ENCODE measurements at places on chromosomes 1 and 21.

GRCh38 chr1:238399558-238399957 is 508.8 kb upstream of the ZP4 start:
- no peak for DNase-seq

DNA sequence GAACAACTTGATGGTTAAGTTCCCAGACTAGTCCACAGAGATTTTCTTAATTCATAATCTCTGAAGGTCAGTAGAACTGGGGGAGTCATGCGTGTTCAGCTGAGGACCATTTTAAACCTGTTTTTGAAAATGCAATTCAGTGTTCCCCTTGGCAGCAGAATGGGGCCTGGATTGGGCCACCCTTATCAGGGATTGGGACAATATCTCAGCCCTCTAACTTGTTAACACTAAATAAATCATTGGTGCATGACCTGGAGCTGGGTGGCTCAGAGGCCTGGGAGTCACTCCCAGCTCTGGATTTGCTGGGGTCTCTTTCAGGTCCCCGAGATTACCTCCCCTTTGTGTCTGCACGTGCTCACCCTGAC is 55.3 kb downstream of the MRPS6 start:
- DNase-seq = no peak

GRCh38 chr1:173411835-173412742 is 65.0 kb upstream of the PRDX6 start:
- no peak for DNase-seq

DNA sequence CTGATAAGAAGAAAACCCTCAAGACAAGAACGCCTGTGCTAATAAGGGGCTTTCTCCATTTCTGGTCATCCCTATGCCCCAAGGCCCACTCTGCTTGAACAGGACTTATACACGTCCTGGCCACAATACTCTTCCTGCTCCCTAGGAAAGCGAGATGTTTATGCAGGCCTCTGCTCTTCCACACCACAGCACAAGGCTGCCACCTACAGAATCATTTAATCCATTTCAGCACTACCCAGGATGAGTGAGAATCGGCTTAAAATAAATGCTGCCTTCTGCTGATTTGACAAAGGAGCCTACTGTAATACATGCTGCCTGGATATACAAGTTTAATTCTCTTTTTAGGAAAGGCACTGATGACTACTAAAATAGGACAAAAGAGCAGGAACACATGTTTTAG is 29.4 kb downstream of the FRRS1 start:
- DNase-seq = no peak

- no peak for DNase-seq
These were observed 41.3 kb upstream of the LAMC2 start for GRCh38 chr1:183144752-183145151.

- DNase-seq = no peak
These were observed 200.4 kb downstream of the DNM3 start for GRCh38 chr1:172041742-172042141.

DNA sequence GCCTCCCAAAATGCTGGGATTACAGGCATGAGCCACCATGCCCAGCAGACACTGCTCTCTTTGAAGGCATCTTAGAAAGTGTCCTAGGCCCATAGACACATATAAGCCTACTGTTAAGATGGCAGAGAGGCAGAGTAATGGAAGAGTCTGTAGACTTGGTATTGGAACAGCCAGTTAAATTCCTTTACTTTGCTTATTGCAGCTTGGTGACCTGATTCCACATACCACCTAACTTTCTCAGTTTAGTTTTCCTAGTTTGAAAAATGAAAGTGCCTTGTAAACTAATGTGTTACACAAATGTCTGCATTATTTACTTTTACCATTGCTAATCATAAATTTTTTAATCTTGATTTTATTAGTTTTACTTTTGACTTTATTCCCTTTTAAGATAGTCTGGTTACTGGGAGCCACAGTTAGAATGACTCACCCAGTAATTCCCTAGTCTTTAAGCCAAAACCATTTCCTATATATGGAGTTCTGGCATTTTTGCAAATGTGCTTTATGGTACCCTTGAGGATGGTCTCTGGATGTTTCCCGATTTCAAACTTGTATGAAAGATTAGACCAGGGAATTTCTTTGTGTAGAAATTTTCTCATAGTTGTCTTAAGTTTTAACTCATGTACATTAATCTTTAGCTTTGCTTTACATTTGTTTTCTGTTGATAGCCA is 6.4 kb downstream of the SMAP2 start:
- DNase-seq = no peak

GRCh38 chr1:76274302-76274701 is 199.8 kb downstream of the ST6GALNAC3 start:
- no peak for DNase-seq

DNA sequence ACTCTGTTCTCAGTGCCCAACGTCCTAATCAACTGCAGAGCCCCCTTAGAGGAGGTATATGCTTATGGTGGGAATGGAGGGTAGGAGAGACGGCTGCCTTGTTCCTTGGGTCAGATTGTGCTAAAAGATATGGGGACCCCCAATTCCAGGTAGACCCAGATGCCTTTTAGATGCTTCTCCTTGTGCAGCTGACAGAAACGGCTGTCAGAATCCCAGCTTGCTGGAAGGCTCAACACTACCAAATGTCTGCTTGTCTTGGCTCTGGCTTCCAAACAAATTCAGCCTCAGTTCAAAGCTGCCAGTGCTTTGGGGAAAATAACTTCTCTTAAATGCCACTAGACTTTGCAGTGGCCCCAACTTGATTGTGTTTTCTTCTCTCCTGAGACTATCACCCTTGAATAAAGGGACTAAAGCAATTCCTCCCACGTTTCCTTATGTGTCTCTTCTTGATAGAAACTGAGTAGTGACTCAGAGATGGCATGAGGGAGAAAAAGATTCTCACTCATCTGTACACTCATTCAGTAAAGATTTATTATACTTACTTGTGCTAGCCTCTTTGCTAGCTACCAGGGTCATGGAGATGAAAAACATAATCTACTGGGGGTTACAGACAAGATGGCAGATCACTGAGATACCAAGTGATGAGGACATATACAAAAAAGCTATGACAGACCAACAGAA is 3.4 kb upstream of the RNF19B start:
- no peak for DNase-seq

DNA sequence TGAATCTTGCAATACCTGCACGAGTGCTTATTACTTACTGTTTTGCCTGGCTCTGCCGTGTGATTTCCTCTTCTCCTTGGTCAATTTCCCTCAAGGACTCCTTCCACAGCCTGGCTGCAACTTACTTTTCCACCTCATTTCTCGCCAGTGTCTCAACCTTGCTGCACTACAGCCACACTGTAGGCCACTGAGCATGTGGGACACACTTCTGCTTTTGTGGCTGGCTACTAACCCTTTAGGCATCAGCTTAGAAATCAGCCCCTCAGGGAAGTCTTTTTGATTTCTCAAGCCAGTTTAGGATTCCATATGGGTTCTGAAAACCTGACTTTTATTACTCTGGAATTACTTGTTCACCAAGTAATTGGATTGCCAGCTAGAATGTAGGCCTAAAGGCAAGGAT is 5.2 kb upstream of the DMRTB1 start:
- DNase-seq = no peak

DNA sequence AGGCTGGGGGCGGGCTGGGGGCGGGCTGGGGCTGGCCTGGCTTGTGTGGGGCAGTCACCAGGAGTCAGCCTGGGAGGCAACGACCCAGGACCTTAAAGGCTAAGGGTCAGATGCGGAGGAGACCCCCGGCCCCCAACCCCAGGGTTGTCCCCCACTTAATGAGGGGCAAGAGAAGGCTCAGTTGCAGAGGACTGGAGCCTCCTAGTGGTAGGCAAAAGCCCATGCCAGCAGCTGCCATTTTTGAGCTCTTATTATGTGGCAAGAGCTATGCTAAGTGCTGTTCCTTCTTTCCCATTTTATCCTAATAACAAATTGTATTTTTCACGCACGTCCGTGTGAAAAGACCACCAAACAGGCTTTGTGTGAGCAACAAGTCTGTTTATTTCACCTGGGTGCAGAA is 8.0 kb downstream of the KIAA1614 start:
- no peak for DNase-seq

DNA sequence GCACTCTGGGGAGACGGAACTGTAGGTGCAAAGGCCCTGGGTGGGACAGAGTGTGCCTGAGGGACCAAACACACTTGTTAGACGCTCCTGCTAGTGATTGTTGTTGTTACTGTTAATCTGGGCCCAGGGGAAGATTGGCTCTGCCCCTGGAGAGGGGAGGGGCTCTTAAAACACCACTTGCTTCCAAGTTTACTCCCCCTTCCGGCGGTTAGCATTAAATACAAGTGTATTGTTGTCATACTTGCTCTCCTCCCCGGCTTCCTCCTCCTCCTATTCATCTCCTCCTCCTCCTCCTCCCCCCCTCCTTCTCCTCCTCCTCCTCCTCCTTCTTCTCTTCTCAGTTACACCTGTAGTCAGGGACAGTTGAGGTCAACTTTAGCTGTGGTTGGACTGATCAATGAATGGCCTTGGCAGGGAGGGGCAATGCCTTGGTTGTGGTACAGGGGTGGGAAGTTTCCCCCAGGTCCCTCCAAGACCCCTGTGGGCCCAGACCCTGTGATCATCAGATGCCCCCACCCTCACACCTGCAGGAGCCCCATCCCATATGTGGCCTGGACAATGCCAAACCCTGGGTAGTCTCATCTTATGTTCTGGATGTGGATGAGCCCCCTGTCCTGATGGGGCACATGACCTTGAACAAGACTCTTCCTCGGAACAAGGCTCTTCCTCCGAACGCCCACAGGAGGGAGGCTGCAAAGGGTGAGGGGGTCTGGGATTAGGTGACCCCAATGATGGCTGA is 217.3 kb downstream of the PTPRU start:
- DNase-seq = no peak

GRCh38 chr1:59161136-59161535 is 135.8 kb upstream of the FGGY start:
- DNase-seq = no peak

GRCh38 chr1:94804442-94804837 is 15.7 kb upstream of the SLC44A3 start:
- DNase-seq = no peak

GRCh38 chr1:22641906-22642636 is 1.4 kb upstream of the C1QC start:
- DNase-seq = no peak

DNA sequence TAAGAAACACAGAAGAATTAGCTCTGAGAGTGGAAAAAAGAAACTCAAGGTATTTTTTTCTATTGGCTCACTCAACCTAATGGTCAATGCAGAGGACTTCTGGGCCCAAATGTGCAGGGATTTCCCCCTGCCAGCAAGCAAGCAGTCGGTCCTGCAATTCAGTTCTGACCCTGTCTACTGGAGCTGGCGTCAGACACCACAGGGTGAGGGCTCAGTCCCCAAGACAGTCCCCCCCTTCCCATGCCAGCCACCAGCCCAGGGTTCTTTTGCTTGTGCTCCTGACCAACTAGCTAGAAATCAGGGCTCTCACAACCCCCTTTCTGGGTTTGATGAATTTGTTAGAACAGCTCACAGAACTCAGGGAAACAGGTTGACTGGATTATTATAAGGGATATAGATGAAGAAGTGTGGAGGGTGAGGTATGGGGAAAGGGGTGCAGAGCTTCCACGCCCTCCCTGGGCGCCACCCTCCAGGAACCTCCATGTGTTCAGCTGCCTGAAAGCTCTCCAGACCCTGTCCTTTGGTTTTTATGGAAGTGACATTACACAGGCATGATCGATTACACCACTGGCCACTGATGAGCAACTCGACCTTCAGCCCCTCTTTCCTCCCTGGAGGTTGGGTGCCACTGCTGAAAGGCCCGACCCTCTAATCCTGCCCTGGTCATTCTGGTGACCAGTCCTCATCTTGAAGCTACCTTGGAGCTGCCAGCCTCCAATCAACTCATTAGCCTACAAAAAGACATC is 22.5 kb upstream of the PWP2 start:
- no peak for DNase-seq

DNA sequence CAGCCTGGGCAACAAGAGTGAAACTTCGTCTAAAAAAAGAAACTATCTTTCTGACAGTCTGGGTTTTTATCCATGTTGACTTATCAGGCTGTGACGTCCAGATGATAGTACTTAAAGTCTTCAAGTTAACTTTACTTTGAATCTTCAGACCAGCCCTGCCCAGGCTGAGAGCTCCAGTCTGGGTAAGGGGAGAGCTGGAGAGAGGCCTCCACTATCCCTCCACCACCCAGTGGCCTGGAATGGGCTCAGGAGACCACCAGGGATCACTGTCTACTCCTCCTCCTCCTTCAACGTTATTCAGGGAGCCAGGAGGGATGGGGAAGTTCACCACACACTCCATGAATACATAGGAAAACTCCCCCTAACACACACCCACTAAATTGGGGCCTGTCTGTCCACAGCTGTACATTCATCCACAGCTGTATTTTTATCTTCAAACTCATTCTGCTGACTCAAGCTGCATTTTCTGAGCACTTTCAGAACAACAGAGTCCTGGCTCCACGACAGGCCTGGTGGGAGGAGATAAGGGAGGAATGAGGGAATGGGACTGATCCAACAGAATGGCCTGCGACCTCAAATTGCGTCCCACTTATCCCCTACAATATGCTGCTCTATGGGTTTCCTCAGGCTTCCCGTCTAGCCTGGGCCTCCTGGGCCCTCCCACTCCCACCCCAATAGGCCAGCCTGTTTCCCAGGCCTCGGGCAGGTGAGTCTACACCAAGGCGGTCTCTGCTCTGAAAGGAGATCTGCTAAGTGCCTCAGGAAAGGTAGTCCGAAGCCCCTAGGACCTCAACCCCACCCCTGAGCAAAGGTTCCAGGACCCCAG is 1.8 kb downstream of the SLC45A3 start:
- DNase-seq = no peak

DNA sequence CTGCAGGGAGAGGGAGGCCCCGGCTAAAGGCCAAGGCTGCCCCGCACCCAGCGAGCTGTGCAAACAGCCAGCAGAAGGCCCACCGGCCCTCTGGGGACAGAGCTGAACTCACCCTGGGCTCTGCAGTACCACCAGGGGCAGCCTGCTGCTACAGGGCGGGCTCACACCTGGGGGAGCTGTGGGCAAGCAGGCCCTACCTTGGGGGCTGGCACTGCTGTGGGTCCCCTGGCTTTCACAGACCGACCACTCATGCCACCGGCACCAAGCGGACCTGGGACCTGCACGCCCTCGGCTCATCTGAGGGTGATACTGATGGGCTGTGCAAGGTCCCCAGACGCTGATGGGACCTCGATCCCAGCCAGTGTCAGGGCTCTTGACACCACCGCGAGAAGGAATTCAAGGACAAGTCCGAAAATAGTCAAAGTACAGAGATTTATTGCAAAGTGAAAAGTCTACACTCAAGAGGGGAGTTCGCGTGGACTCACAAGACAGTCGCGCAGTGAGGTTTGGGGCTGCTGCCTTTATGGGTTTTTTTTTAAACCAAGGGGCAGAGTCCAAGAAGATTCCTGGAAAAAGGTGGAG is 61.0 kb upstream of the ADARB1 start:
- DNase-seq = no peak

DNA sequence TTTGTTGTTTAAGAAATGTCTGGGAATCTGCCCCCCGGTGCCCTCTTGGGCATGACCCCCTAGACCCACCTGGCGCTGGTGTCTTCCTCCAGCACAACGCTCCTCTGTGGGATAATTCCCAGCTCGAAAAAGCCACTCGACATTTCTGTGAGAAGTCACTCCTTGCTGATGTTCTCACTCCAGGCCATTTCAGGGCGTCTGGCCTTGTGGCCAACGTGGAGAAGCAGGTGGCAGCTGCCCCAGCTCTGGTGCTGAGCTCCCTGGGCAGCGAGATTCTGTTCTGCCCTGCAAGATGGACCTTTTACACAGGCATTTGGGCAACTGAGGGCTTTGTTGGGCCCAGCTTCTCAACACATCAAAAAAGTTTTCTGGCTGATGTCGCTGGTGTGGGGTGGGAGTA is 147.7 kb upstream of the WNT4 start:
- DNase-seq = no peak

GRCh38 chr1:10635085-10635896 is 160.5 kb downstream of the PEX14 start:
- DNase-seq = no peak

Measured in esophagus squamous epithelium (tissue), 5 donors.